ENCODE measurements at places on chromosomes 11 and 22. TPM values are rescaled to one million over a fixed set of nuclear protein-coding genes. Genes with fewer than 3 reads are reported as not detected.

DNA sequence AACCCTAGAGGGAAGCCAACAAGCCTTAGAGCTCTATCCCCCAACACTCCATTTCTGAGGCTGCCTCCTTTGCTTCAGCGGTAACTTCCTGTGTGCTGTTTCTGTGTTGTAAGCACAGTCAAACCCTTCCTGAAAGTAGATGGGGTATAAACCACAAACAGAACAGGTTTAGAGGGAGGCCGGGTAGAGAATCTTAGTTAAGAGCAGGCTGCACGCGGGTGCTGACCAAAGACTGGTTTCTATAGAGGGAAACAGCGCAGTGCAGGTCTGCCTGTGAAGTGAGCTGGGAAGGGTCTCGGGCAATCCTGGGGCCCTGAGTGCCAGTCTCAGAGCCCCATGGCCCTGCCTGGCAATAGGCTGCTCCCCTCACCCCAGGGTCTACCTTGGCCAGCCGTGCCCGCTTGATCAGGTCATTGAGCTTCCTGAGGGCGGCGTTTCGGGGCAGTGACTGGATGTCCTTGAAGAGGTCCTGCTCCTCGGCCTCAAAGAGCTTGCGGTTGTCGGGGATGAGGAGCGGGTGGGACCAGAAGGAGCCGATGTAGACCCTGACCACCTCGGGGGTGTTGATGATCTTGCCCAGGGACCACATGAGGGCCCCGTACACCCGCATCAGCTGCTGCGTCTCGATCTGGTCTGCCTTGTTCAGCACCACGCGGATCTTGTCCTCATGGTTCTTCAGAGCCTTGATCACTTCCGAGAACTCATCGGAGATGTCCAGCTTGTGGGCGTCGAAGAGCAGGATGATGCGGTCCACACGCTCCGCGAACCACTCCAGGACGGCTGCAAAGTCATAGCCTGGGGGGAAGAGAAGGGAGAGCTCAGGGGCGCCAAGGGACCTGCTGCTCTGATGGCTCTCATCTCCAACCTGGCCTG, 15.3 kb upstream of the CDC42BPG start:
- DNase-seq = no peak
- H3K27ac ChIP-seq = no peak overlapping the region
- peaks cover 34% of the 10 kb centered on the region for H3K4me1 ChIP-seq
- no peak overlapping the region for H3K4me3 ChIP-seq
- peaks cover 81% of the 10 kb centered on the region for H3K36me3 ChIP-seq
- H3K27me3 ChIP-seq = no peaks in the 10 kb centered on the region

- no peak overlapping the region for H3K4me3 ChIP-seq
- H3K27ac ChIP-seq = no peak overlapping the region
These were observed 51.7 kb downstream of the TSPAN18 start for GRCh38 chr11:44778195-44779100.

DNA sequence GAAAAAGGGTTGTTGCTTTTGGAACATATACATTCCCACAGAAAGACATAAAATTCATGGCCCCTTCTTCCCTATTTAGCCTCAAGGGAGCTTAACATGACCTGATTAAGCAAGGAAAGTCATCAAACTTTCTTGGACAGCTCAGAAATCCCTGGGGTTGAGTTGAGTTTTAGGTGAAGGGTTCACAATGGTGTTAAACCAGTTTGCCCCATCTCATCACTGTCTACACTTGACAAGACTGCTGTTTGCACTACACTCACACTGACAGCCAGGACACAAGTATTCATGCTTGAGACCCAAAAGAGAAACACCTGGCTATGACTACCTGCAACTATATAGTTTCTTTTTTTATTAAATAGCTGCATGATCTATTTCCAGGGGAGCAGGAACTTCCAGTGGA, 209.8 kb upstream of the TMEM45B start:
- H3K27me3 ChIP-seq = no peaks in the 10 kb centered on the region
- H3K36me3 ChIP-seq = no peaks in the 10 kb centered on the region
- H3K27ac ChIP-seq = no peak overlapping the region

- peaks cover 20% of the 10 kb centered on the region for H3K4me1 ChIP-seq
- peak; percentile 71 for DNase-seq
- H3K27ac ChIP-seq = peak overlapping the region; percentile 4
- peaks cover 2% of the 10 kb centered on the region for H3K27me3 ChIP-seq
- H3K36me3 ChIP-seq = no peaks in the 10 kb centered on the region
- no peak overlapping the region for H3K4me3 ChIP-seq
These were observed 14.2 kb downstream of the BMAL1 start for GRCh38 chr11:13291800-13292199.

GRCh38 chr11:120816176-120816575, 207.7 kb upstream of the TBCEL start:
- no peak overlapping the region for H3K27ac ChIP-seq
- no peaks in the 10 kb centered on the region for H3K27me3 ChIP-seq
- H3K36me3 ChIP-seq = peaks cover 6% of the 10 kb centered on the region
- peaks cover 48% of the 10 kb centered on the region for H3K4me1 ChIP-seq
- no peak overlapping the region for H3K4me3 ChIP-seq

DNA sequence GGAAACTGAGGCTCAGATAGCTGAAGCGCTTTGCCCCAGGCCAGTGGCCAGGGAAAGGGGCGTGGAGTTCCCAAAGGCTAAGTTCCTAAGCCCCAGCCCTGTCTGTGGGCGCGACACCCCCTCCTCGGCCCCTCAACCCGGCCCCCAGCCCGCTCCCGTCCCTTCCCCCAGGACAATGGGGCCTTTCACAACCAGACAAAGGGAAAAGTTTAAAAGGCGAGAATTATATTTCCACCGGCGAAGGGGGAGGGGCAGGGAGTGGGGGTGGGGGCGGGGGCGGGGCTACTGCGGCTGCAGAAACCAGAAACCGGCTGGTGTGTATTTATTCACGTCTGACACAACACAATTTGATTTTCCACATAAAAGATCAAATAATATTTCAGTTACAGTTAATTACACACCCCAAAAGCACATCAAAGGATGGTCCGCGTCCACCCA, 192.1 kb downstream of the MN1 start:
- peaks cover 23% of the 10 kb centered on the region for H3K27me3 ChIP-seq
- H3K4me1 ChIP-seq = peaks cover 26% of the 10 kb centered on the region
- no peaks in the 10 kb centered on the region for H3K36me3 ChIP-seq
- no peak for DNase-seq

GRCh38 chr11:120894202-120894985, 129.5 kb upstream of the TBCEL start:
- H3K4me3 ChIP-seq = no peak overlapping the region
- peaks cover 15% of the 10 kb centered on the region for H3K4me1 ChIP-seq
- H3K27ac ChIP-seq = no peak overlapping the region
- peaks cover 12% of the 10 kb centered on the region for H3K36me3 ChIP-seq
- DNase-seq = no peak

- no peaks in the 10 kb centered on the region for H3K27me3 ChIP-seq
- no peaks in the 10 kb centered on the region for H3K4me1 ChIP-seq
- no peak overlapping the region for H3K4me3 ChIP-seq
- no peak for DNase-seq
- peaks cover 2% of the 10 kb centered on the region for H3K36me3 ChIP-seq
- no peak overlapping the region for H3K27ac ChIP-seq
These were observed 14.2 kb downstream of the AP5B1 start for GRCh38 chr11:65766535-65766934.

- no peaks in the 10 kb centered on the region for H3K36me3 ChIP-seq
- H3K4me1 ChIP-seq = no peaks in the 10 kb centered on the region
- DNase-seq = no peak
These were observed 7.3 kb upstream of the EHF start for GRCh38 chr11:34613552-34614056.

DNA sequence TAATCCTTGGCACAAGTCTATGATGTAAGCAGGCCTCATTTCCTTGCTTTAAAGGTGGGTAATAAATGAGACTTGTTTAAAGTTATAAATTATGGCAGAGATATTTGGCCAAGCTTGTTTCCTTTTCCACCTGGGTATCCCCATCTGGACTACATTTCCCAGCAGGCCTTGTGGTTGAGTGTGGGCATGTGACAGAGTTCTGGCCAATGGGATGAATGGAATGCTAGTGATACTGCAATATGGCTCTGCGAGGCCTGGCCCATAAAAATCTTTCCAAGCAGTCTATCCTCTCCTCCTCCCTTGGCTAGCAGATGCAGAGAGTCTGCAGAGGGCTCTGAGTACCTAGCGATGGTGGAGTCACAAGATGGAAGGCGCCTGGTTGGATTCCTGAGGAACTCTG, 102.5 kb downstream of the TIMP3 start:
- peaks cover 21% of the 10 kb centered on the region for H3K4me1 ChIP-seq
- no peaks in the 10 kb centered on the region for H3K27me3 ChIP-seq
- no peak for DNase-seq

DNAJB13 gene
- 4.2 TPM for polyA plus RNA-seq

ABCG4 gene
- polyA plus RNA-seq = 11.8 TPM

GPHA2 gene
- polyA plus RNA-seq = not detected

ZNF70 gene
- 4.3 TPM for polyA plus RNA-seq

BIK gene
- 1.00 TPM for polyA plus RNA-seq

Data from spinal cord (tissue), 10 donors.